B cell (primary cell): ENCODE measurements at places on chromosomes 2 and 18.

- DNase-seq: no peak
These were observed 115.1 kb downstream of the ANKRD44 start for GRCh38 chr2:197195518-197195917.

DNA sequence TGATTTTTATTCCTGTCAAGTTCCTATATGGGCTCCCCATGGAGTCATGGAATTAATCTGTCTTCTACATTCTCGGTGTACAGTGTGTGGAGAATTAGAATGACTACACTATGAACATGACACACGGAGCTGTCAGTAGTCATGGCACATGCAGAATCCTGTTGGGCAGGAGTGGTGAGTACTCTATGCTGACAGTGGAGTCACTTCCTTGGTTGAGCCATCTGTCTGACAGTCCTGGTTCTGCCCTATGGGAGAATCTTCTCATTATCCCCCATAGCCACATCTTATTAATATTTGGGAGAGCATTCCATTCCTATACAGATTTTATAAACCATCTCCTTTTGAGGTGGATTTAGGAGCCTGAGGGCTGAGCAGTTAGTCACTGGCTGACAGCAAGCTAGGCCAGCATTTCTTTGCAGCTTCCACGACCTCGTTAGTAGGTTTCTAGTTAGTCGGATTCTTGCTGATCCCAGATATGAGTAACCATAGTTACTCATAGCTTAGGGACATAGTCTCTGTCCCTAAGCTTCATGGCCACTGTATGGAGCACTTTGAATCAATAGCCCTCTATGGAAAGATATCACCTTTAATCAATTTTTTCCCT lies 90.6 kb downstream of the MDH1 start:
- no peak for DNase-seq

GRCh38 chr2:202780514-202781021 lies 91.0 kb downstream of the ICA1L start:
- DNase-seq: no peak

DNA sequence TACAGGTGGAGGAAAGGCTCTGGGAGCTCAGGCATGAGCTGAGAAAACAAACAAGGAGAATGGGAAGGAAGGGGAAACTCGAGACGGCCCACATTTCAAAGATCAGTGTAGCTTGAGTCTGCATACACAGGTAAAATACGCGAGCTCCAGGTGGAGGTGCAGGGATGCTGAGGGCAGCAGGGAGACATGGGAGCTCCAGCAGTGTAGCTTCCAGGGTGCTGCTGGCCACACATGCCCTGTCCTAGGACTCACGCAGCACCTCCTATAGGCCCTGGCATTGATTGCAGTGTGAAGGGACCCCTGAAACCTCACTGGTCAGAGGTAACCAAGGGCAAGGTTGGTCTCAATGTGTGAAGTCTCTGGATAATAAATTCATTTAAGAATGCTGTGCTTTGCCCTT lies 362.8 kb upstream of the HS6ST1 start:
- no peak for DNase-seq

DNA sequence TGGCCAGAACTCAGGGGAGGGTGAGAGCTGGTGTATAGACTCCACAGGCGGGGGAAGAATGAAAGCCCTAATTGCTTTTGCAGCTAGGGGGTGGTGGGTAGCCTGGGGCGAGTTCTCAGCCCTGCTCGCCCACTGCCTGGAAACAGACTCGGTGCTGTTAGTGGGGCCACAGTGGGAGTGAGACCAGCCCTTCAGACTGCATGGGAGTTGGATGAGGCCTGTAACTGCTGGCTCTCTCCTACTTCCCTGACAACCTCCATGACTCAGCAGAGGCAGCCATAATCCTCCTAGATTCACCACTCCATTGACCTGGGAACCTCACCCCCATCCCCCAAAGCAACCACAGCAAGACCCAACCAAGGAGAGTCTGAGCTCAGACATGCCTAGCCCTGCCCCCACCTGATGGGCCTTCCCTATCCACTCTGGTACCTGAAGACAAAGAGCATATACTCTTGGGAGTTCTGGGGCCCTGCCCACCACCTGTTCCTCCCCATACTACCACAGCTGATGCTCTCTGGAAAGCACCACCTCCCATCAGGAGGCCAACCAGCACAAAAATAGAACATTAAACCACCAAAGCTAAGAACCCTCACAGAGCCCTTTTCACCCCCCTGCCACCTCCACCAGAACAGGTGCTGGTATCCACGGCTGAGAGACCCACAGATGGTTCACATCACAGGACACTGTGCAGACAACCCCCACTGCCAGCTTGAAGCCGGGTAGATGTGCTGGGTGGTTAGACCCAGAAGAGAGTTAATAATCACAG lies 226.3 kb downstream of the EIPR1 start:
- peak; percentile 30 for DNase-seq

- DNase-seq: no peak
These were observed 480.7 kb upstream of the TCF4 start for GRCh38 chr18:56068701-56069100.

DNA sequence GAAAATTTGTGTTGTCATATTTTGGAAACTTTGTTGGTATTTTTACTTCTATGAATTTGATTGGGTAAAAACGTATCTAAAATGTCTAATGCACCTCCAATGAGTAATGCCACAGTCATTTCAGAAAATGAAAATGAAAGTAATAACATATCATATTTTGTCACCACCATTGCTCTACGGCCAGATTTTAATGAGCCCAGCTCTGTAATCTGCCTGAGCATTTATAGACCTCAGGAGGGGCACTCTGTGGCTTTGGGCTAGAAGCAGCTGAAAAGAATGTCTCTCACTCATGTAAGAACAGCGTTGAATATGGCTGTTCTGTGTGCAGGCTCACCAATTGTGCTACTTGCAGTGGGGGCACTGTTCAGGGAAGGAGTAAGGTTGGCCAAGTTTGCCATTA lies 32.7 kb upstream of the ABCA12 start:
- no peak for DNase-seq

DNA sequence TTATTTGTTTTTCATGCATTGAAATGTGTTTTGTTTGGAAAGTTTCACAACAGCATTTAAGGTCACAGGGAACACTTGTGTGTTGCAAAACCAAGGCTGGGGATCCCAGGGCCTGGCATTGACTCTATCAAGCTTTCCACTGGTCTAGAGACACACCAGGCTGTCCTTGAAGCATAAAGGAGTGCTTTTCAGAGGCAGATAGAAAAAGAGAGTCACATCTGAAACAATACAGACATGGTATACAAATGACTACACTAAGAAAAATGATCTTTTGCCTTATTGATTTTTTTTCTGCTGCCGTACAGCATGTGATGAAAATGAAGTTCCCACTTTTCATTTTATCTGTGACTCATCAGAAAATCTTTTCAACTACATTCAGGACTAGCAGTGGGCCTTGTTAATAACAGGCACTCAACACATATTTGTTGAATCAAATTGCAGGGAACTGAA lies 61.9 kb upstream of the ZCCHC2 start:
- no peak for DNase-seq

DNA sequence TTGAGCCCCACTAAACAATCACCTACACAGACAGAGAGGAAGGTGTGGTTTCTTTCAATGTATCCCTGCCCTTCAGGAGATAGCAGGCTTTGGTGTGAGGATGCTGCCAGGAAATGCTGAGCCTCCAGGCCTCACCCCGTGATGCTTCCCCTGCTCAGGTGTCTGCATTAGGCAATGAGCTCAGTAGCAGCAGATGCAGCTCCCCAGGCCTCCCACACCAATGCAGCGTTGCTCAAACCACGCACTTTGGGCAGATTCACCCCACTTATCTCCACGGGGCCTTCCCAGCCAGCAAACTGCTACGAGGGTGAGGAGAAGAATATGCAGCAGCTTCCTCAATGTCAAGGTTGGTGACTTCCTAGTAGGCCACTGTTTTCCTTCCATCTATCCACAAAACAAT lies 229.3 kb upstream of the PXDN start:
- no peak for DNase-seq

DNA sequence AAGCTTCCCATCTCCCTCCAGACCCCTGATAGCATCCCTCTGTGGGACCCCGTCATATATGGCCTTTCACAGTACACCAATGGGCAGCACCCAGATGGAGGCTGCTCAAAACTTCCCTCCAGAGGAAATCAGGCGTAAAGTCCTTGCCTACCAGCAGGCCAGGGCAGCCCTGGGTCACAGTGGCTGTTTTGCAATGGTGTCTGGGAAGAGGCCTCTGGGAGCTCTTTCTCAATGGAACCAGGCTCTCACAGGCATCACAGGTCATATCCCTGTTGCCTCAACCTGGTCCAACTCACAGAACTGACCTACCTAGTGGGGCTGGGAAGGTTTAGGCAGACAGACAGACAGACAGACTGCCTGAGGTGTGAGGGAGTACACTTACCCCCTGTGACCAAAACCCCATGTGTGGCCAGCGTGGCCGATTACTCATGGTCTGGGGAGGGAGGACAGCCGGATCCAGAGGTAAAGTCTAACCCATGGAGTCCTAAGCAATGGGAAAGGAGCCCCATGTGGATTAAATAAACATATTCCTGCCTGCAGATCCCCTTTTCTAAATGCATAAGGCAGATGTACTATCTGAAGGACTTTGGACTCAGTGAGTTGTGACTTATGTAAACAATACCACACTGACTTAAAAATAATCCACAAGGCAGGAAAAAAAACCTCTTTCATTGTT lies 58.2 kb downstream of the BCL2L11 start:
- no peak for DNase-seq

- no peak for DNase-seq
These were observed 574.1 kb downstream of the SATB2 start for GRCh38 chr2:198883604-198884003.

DNA sequence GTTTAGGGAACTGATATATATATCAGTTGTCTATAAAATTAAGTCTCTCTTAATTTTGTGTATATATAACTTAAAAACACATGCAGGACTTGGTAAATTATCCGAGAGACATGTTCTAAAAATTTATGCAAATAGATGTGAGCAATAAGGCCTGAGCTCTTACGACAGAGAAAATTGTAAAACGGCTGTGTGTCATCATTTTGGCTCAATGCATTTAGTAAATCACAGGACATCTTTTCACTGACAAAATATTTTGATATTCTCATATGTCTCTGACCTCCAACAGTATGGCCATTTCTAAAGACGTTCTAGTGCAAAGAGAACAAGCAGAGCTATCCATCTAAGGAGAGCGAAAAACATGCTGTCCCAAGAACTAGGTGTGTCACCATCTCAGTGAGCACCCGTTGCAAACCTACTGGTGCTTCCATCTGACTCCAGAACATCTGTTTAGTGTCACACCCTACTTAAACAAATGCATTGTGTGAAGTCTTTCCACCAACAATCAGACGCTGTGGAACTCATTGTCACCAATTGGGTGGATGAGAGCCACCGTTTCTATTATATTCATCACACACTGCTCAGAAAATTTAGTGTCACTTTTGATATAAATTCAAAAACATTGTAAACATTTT lies 108.0 kb downstream of the ARHGAP15 start:
- no peak for DNase-seq

DNA sequence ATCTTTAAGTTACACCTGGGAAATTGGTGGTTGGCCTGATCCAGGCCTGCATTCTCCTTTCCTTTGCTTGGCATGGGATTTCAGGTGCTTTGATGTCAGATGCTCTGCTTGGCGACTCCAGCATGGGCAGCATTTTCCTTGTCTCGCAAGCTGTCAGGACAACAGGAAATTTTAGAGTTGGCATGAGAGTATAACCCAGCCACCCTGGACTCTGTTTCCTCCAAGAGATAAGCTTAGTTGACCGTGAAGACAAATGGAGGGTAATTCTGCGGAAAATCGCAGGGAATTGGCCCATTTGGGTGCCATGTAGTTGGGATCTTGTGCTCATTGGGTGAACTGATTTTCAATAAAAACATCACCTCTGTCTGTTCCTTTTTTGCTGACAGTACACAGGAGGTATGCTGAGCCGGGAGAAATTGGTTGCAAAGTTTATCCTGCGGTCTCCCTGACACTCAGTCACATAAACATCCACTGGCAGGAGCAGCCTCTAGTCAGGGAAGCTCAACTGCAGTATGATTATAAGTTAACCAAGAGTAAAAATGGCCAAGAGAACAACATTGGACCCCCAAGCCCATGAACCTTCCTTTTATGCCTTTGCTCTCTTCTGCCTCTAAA lies 409.9 kb downstream of the SETBP1 start:
- DNase-seq: no peak

- DNase-seq: no peak
These were observed 13.1 kb downstream of the METAP1D start for GRCh38 chr2:172012677-172013391.

GRCh38 chr2:139160836-139161235 lies 380.6 kb upstream of the NXPH2 start:
- no peak for DNase-seq

- no peak for DNase-seq
These were observed 47.7 kb downstream of the TTC21B start for GRCh38 chr2:165905854-165906253.

- no peak for DNase-seq
These were observed 219.9 kb downstream of the MBD5 start for GRCh38 chr2:148240838-148241237.

DNA sequence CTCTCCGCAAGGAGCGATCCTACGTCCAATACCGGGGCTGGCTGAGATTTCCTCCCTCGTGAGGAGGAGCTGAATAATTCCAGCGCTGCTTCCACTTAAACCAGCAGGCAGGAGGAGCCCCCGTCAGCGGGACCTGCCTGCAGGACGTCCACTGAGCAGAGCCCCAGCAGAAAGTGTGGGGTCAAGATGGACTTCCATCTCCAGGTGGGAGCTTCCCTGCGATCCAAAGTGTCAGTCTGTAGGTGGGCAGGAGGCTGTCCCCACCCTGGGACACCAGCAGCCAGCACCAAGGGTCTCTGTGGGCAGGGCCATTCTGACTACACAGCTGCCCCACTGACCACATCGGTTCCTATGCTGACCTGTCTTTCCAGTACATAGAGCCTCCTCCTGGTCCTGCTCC lies 462 bp upstream of the OTOS start:
- DNase-seq: no peak

- DNase-seq: no peak
These were observed 182.2 kb downstream of the ZFP36L2 start for GRCh38 chr2:43044093-43044681.

DNA sequence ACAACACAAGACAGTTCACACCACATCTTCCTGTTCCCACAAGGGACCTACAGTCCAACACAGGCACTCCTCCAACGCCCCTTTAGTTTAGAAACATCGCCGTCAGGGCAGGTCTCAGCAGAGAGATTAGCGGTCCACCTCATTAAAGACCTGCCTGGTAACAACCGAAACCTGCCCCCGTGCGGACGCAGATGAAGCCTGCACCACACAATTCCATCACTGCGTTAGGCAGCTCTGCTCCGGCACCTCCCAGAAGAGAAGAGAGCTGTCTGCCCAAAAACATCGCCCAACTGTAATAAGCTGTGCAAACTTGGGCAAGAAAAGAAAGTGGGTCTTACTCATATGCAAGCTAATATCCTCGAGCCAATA lies 32.7 kb downstream of the ZNF516 start:
- DNase-seq: no peak

DNA sequence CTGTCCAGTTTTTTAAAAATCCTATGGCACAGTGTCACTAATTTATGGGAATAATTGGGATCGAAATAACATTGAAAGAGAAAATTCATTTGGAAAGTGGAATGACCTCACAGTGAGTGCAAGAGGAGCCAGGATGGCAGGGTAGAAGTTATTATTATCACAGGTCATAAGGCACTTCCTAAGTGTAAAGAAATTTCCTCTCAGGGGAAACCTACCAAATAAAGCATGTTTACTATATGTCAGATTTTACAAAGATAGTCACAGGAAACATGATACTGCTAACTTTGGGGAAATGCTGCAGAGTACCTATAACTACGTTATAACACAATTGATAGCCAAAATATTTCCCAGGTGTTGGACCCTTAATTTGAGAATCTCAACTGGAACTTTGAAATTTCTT lies 226.3 kb upstream of the SMAD7 start:
- DNase-seq: no peak
